ENCODE measurements at places on chromosomes 5 and 9.

GRCh38 chr9:113589890-113590289 is 126.4 kb downstream of the RGS3 start:
- peak; percentile 46 for DNase-seq

- peak; percentile 31 for DNase-seq
Observed at GRCh38 chr9:131854334-131854733, 114.5 kb upstream of the RAPGEF1 start.

DNA sequence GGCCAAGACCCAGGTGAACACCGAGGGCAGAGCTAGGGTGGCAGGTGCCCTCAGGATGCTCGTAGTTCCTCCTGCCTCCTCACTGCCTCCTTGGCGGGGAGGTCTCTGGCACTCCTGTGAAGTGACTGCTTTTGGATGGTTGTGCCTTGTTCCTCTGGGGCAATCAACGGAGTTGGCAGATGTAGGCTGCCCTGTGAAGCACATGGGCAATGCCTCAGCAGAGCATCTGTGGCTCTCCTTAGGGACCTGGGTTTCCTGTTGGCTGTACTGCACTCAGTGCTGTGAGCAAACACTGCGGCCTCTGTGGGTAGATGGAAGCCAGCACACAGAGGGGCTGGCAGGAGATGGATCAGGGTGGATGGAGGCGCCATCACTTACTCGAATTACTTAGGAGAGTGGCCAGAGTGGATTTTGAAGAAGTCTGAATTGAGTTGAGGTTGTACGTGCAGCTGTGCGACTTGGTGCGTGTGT is 71.4 kb upstream of the COL5A1 start:
- peak; percentile 30 for DNase-seq

DNA sequence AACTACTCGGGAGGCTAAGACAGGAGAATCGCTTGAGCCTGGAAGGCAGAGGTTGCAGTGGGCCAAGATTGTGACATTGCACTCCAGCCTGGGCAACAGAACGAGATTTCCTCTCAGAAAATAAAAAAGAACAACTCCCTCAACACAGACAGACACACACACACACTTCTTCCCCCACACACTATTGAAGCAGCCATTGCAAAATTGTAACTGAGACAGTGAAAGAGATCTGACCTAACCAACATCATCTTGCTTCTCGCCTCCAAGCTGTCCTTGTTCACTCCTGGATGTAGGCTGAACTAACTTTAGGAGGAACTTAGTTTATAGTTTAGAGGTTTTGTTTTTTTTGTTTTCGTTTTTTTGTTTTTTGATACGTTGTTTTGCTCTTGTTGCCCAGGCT is 13.0 kb upstream of the PLIN2 start:
- DNase-seq: no peak

DNA sequence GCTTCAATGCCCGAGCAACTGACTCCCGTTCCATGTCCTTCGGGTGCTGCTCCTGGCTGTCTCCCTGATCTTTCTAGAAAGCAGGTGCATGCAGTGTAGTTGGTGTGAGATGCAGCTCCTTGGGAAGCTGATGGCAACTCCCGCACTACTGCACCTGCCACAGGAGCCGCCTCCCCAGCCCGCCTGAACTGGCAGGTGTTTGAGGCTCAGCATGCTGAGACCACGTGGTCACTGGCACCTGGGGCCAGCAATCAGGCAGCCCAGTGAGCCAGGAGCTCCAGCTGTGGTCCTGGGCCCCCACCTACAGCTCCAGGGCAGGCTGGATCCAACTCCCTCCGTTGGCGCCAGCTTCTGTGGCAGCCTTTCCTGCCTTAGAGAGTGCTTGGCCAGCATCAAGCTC is 111.5 kb downstream of the ICE1 start:
- no peak for DNase-seq
